ENCODE measurements at places on chromosomes 5 and 9. TPM values are rescaled to one million over a fixed set of nuclear protein-coding genes. Genes with fewer than 3 reads are reported as not detected.

The GZMA gene
- total RNA-seq: 170 TPM

The PLCXD3 gene
- not detected for total RNA-seq

The OSTF1 gene
- 103 TPM for total RNA-seq

The ANKRD34B gene
- not detected for total RNA-seq

The MARCOL gene
- total RNA-seq: not detected

The LCN15 gene
- total RNA-seq: not detected

The ELP1 gene
- total RNA-seq: 22.1 TPM

The USP20 gene
- total RNA-seq: 109 TPM

The MAMDC2 gene
- total RNA-seq: not detected

The FOXD4L3 gene
- not detected for total RNA-seq

The COL23A1 gene
- total RNA-seq: 0.18 TPM

The CDH10 gene
- total RNA-seq: not detected

The KCNMB1 gene
- not detected for total RNA-seq

The TRIM23 gene
- 9.0 TPM for total RNA-seq

The PCDHA2 gene
- total RNA-seq: not detected

The CCL21 gene
- total RNA-seq: not detected

The SEMA5A gene
- total RNA-seq: 0.08 TPM
